ENCODE measurements at places on chromosomes 4 and X.

GRCh38 chr4:79366422-79366821, 40.6 kb upstream of the NAA11 start:
- no peak for DNase-seq

DNA sequence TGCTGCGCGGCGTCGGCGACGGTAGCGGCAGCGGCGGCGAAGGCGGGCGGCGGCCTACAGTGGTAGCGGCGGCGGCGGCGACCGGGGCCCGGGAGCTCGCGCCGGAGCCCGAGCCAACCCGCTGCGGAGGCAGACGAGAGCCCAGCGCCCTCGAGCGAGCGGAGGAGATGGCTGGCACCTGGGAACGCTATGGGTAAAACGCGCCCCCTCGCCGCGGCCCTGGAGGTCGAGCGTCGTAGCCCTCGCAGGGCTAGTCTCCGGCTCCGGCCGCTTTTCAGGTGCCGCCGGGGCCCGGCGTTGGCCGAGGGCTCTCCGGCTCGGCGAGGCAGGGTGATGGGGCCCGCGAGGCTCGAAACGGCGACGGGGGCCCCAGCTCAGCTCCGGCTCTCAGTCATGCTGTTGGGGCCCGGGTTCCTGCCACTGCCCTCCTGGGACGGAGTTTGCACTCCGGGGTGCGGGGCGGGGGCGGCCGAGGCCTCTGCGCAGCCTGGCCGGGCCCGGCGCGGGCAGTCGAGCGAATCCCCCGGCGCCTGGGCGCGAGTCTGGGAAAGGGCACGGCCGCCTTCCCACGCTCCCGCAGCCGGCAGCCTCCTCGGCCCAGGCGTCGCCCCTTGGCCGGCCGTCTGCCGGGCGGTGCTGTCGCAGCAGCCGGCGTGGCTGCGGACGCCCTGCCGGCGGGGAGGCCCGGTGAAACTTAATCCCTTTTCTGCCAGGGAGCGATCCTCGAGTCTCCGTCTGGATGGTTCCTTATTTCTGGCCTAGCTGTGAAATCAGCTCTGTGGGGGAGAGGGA, 768 bp downstream of the MID2 start:
- no peak for DNase-seq

DNA sequence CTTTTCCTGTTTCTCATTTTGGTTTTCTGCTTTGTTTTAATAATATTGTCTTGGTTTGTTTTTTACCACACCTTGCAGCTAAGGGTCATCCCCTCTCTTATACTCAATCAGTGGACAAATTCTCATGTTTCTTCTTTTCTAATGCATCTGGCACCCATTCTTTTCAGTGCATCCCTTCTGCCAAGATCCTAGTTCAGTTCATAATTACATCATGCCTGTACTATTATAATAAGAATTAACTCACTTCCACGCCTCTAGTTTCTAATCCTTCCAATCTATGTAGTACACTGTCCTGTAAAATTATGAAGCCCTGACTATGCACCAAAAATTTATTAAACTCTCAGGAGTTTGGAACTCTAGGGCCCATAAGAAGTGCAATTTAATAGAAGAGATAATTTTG, 126.1 kb downstream of the FAT4 start:
- DNase-seq = no peak

DNA sequence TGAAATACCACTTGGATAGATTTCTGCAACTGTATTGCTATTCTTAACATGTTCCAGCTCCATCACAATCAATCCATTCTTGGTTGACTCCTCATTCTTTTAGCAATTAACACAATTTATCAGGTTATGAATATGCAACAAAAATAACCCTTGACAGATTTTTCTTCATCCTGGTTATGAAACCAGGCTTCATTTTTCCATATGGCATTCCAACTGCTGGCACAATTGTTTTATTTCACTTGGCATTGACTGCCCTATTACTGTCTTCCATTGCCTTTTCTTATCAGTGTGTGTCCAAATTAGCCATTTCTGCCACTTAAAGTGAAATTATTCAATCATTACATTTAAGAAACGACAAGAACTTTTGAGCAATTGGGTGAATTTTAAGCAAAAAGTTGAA, 388.8 kb upstream of the EPHA5 start:
- DNase-seq = no peak

DNA sequence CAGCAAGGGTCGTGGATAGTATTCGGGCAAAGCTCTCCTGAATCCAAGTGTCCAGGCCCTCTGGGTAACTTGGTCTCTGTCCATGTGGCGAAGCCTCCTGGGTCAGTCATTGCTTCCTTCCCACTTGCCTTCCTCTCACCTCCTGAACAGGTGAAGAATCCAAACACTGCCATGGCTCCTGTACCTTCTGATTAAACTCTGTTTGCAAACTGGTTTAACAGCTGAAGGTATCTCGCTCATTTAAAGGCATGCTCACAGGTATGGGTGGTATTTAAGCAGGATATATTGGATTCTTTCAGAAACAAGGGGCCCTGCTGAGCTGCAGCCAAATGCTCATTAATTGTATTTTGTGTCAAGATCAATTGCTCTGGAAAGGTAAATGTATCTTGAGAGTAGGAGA, 28.2 kb downstream of the FHDC1 start:
- DNase-seq = no peak

DNA sequence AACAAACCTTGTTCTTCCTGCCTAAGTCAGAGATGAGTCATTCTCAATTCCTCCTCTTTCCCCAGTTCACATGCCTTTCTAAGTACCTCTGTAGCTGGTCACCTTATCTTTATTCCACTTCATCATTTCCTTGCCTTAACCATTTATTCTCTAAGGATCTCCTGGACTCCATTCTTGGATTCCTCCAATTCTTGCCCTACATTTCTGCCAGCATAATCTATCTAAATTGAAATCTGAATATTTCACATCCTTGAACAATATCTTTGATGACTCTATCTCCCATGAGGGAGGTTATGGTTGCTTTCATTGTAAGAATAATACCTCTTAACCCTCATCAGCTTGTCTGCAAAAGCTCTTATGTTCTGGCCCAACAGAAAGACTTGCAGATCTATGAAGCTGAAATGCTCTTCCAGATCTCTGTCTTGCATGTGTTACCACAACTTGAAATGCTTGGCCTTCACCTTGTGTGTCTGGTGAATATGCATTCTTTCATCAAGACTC, 28.6 kb upstream of the PDE5A start:
- no peak for DNase-seq

- DNase-seq = no peak
These were observed 134.1 kb upstream of the MAP3K15 start for GRCh38 chrX:19649226-19649995.

GRCh38 chrX:120287513-120288112, 23.6 kb downstream of the TMEM255A start:
- DNase-seq = no peak

- DNase-seq = no peak
These were observed 56.4 kb downstream of the IRF2 start for GRCh38 chr4:184417802-184418511.
